ENCODE measurements at places on chromosomes 11 and 22.

GRCh38 chr11:100902454-100903141 is 215.5 kb downstream of the ARHGAP42 start:
- DNase-seq: no peak

GRCh38 chr11:37597776-37598175 is 999.7 kb upstream of the RAG2 start:
- no peak for DNase-seq

DNA sequence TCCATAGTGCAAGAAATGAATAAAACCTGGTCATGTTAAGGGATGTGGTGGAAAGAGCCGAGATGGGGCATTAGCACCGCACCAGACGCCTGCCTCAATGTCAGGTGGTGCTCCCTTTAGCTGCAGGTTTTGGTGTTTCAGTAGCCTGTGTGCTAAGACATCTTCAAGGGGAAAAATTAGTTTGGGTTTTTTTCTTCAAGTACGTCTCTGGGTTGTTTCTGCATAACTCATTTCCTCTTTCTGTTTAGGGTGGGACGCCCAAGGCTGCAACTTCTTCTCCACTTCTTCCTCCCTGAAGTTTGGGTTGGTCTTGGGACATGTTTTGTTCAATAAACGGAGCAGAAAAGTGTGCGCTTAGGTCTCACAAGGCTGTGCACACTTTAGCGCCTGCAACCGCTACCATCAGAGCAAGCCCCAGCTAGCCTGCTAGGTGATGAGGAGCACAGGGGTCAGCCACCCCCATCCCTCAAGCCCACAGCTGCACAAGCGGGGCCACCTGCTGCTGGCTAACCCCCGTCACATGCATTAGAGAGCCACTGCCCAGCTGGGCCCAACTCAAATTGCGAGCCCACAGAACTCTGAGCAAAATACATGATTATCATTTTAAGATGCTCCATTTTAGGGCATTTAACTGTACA is 1495.7 kb downstream of the TBC1D22A start:
- no peak for DNase-seq

DNA sequence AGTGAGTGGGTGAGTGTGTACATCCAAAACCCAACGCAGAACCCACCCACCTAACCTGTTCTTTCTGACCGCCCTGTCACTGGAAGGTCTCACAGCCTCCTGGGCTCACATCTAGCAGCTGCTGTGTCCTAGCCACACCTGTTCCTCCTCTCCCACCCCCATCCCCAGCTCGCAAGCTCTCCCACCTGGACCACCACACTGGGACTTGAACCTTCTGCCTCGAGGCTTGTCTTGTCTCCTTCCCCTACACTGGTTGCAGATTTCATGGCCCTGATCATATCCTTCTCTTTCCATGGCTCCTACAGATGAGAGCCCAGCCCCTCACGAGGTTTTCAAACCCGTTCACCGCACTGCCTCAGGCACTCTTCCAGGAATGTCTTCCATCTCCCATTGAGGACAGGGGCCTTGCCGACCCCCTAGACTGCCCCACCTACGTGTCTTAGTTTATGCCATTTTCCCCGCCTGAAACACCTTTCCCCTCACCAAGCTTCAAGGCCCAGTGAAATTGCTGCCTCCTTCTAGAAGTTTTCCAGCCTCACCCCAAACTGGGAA is 6.7 kb downstream of the IFITM10 start:
- no peak for DNase-seq
